HS-27A (cell line): ENCODE measurements at places on chromosomes 1 and 21.

- no peak for DNase-seq
These were observed 33.3 kb downstream of the SMG7 start for GRCh38 chr1:183505454-183506089.

- no peak for DNase-seq
These were observed 144.5 kb downstream of the TM2D1 start for GRCh38 chr1:61580417-61580816.

GRCh38 chr1:160710517-160711252 is 937 bp downstream of the CD48 start:
- DNase-seq: no peak

DNA sequence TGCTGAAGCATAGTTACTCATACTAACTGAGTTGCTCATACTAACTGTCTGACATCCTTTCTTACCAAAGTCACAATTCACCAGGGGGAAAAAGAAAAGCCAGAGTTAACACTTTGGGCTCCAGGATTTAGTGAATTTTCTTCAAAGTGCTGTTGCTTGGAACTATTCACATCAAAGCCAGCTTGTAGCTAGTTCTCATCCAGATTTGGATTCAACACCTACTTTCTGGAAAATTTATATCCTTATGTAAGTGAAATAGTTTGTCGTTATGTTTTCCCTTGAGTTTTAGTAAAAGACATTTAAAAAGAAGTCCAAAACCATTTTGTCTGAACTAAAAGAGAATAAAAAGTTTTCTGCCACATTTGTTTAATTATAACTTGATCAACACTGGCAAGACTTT is 264.6 kb downstream of the BRINP2 start:
- no peak for DNase-seq
